NCI-H774 (cell line): ENCODE measurements at places on chromosomes 5 and 9.

DNA sequence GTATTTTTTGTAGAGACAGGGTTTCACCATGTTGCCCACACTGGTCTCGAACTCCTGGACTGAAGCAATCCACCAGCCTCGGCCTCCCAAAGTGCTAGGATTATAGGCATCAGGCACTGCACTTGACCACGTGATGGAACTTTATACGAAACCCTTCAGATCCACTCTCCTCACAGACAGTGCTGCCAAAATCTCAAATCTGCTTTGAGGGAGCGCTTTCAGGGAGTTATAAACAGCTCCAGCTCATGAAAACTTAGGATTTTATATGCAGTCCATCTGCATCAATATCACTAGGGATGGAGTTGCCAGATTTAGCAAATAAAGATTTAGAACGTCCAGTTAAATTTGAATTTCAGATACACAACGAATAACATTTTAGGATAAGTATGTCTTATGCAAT, 25.0 kb upstream of the MYO10 start:
- no peak for DNase-seq

- no peak for DNase-seq
These were observed 24.3 kb downstream of the NIPSNAP3B start for GRCh38 chr9:104788251-104788650.

DNA sequence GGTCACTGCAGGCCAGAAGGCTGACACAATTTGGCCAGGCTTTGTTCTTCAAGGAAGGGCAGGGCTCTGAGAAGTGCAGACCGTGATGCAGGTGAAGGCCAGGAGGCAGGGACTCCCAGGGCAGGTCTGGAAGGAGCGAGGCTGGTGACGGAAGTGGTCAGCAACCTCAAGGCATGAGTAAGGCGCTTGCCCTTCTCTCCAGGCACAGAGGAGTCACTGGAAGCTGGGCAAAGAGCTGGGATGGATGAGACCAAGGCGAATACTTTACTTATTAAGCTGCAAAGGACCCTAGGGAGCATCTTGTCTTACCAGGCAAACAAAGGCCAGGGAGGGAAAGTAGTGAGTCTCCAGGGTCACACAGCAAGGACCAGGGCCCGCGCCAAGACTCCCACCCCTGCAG, 18.6 kb downstream of the IRF1 start:
- DNase-seq: no peak

DNA sequence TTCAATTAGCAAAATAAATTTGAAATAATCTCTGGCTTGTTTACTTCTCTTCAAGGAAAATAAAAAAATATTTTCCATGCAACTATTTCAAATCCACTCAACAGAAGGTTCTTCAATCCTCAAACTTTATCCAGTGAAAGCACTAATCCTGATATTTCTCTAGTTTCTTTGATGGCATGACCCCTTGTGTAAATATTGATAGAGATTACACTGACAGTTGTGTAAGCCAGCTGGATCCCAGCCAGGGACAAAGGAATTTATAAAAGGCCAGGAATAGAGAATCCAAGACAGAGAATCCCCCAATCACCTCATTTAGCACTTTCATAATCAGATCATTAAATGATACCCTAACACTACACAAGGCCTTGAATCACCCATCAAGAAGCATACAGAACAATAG, 135.2 kb downstream of the GNA14 start:
- no peak for DNase-seq

GRCh38 chr5:87886164-87886563, 382.5 kb downstream of the TMEM161B start:
- no peak for DNase-seq

GRCh38 chr5:59548807-59549357, 344.6 kb downstream of the PDE4D start:
- peak; percentile 92 for DNase-seq

DNA sequence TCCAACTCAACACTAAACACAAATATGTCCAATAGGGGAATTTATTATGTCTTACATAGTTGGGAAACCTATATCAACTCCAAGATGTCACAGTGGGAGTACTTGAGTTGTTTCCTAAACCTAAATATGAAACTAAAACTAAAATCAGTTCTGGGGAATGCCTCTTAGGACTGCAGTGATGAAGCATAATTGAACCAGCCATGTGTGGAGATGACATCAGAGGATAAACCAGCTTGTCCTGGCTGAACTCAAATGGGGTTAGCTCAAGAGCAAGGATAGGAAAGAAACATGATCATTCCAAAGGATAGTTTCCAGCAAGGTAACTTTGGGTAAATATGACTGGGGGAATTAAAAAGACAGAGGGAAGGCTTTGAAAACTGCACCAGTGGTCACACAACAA, 88.9 kb upstream of the PLPPR1 start:
- DNase-seq: no peak

- DNase-seq: no peak
These were observed 8.5 kb downstream of the DIPK1B start for GRCh38 chr9:136720898-136721338.

- DNase-seq: no peak
These were observed 207.7 kb downstream of the SPOCK1 start for GRCh38 chr5:137291436-137291835.

- no peak for DNase-seq
These were observed 107.1 kb downstream of the PALM2AKAP2 start for GRCh38 chr9:109887079-109887478.

- no peak for DNase-seq
These were observed 22.2 kb upstream of the CER1 start for GRCh38 chr9:14744768-14745167.

- DNase-seq: peak; percentile 87
These were observed 52.9 kb downstream of the PAM start for GRCh38 chr5:102807878-102808502.

GRCh38 chr9:37997636-37998374, 71.2 kb downstream of the SHB start:
- no peak for DNase-seq

GRCh38 chr5:74873525-74874249, 7.5 kb upstream of the FAM169A start:
- DNase-seq: no peak

DNA sequence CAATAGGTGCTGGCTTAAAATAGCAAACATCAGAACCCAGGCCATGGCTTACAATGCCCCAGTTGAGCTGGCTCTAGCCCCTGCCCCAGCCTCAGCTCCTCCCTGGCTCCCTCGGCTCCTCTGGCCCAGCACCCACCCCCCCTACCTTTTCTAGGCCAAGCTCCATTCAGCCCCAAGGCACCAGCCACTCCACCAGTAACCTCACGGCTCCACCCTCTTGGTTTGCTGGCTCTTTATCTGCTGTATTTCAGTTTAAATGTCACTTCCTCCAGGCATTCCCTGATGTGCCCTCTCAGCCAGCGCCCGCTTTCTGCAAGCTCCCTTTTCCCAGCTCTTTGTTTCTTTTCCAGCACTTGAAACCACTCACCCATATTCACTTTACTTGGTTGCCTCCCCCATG, 10.6 kb downstream of the C1QTNF2 start:
- DNase-seq: no peak

- no peak for DNase-seq
These were observed 1084.4 kb upstream of the WWC1 start for GRCh38 chr5:167207081-167207480.

DNA sequence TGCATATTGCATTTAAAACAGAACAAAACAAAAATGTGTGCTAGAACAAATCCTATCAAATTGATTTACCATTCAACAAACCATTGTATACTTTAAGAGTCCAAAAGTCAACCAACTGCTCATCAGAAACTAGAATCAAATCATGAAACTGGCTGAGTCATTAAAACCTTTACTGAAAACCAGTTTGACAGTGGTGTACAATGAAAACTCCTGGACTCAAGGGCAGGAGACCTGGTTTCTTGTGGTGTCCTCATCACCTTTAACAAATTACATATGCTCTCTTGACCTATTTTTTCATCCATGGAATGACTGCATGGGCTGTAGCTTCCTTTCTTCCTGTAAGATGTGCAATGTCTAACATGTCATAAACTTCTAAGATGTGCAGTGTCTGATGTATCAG, 315.3 kb upstream of the SLC30A5 start:
- DNase-seq: no peak

- peak; percentile 50 for DNase-seq
These were observed 556.7 kb upstream of the TLE4 start for GRCh38 chr9:79014929-79015699.

GRCh38 chr5:143836161-143836725, 24.3 kb downstream of the HMHB1 start:
- no peak for DNase-seq

- DNase-seq: no peak
These were observed 52.8 kb downstream of the EXD3 start for GRCh38 chr9:137369911-137370764.

DNA sequence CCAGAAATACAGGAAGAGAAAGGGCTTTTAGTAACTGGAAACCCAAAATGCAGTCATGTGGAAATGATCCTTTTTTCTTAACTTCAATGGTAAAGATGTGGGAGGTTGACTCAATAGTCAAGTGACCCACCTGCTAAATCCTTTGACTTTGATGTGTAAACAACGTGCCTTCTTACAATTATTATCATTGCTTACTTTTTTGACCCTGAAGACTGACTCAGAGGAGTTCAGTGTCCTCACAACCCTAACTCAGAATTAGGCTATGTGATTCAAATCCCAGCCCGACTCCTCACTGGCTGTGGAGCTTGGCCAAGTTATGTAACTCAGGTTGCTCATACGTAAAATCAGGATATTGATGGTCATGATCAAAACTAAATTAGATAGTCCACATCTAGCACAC, 27.9 kb downstream of the ANXA1 start:
- no peak for DNase-seq

DNA sequence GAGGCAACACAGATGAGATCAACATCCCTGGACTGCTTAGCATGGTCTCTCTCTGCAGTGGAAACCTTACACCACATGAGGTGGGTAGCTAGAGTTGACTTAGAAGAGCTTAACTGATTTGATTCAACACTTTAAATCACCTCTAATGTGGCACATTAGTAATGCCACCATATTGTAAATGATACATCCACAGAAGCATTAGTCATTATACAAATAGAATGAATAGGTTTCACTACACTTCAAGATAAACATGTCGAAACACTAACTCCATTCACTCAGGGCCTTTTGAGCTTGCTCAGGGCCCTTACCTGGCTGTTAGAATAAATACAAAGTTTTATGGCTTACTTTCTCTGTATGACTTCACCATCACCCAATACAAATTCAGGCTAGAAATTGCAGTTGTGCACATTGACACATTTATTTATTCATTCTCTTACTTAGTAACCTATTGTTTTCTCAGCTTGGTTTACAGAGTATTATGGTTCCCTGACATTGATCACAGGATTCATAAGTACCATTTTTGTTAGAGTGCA, 9.3 kb upstream of the SMAD5 start:
- DNase-seq: peak; percentile 74

DNA sequence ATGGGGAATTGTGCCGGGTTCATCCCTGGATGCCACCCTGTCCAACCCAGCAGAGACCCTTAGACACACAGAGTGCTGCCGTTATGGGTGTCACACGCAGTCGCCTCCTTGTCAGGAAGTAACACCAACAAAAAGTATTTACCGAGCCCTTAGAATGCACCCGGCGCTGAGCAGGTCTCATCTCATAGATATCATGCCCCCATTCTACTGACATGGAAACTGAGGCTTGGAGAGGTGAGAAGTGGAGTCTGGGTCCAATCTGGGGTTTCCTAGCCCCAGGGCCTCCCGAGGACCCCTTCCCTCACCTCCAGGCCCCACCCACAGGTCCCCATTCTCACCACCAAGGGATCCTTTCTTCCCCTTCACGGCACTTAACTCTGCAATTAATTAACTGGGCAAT, 36.8 kb upstream of the BARHL1 start:
- DNase-seq: no peak

GRCh38 chr5:143582869-143583268, 179.4 kb upstream of the NR3C1 start:
- DNase-seq: no peak

- DNase-seq: no peak
These were observed 154.5 kb downstream of the NR3C1 start for GRCh38 chr5:143248822-143249579.

DNA sequence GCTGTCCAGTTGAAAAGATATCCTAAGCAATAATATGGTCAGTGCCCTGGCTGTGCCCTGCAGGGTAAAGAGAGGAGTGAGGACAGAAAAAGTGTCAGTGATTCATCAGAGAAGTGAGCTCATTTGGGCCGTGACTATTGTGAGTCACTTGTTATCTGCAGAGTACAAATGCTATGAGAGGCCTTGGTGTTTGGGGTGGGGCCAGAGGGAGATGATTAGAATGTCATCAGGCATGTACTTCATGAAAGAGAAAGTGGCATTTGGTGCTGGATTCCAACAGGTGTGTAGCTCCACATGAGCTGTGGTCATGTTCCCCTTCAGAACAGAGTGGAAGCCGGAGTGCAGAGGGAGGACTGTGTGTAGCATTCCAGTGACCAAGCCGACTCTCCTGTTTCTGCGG, 174.1 kb downstream of the KDM4C start:
- no peak for DNase-seq

- DNase-seq: no peak
These were observed 335.6 kb downstream of the ZNF608 start for GRCh38 chr5:124410539-124411488.

GRCh38 chr5:37791321-37791720, 48.5 kb downstream of the GDNF start:
- DNase-seq: no peak

- DNase-seq: no peak
These were observed 44.4 kb downstream of the SLC12A7 start for GRCh38 chr5:1067141-1068121.

GRCh38 chr9:21551401-21551800, 69.3 kb upstream of the IFNE start:
- no peak for DNase-seq

- DNase-seq: no peak
These were observed 80.3 kb upstream of the PHYKPL start for GRCh38 chr5:178312880-178313282.

- DNase-seq: no peak
These were observed 109.3 kb upstream of the SPDL1 start for GRCh38 chr5:169474226-169474625.

GRCh38 chr5:164207646-164208045, 702.2 kb downstream of the MAT2B start:
- DNase-seq: no peak

- DNase-seq: no peak
These were observed 73.5 kb downstream of the PAX5 start for GRCh38 chr9:36960575-36960955.

DNA sequence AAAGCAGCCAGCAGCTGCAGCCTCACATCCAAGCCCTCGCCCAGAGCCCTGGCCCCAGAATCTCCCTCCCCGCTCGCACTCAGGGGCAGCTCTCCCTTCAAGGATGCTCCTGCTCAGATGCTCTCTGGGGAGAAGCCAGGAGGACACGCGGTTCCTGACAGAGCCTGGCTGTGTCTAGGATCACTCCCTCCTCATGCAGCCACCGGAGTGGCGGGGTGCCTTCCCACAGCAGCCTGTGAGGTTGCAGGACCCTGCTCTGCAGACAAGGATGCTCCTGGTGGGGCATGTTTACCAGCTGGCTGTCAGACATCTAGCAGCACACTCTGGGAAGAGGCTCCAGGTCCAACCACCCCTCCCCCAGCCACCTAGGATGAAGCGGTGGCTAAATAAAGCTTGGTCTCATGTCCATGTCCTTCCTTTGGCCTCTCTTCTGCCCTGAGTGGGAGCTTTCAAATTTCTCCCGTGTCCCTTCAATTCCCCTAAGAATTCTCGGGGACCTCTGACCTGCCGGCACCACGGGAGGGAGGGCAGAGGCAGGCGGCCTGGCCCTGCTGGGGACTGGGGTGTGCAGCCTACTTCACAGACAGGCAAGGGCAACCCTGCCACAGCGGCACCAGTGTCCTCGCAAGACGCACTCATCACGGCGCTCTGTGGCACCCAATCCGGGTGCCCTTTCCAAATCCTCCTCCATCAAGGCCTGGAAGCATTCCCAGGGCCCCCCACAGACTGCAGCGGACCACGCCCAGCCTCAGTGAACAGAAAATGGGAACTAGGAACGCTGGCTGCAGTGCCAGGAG, 88.3 kb upstream of the SARDH start:
- no peak for DNase-seq
